ENCODE measurements at places on chromosomes 13 and 19.
A peak's percentile ranks its signal among the peaks of the same experiment; 100 is the strongest.

GRCh38 chr13:90577726-90578125 lies 769.8 kb upstream of the MIR17HG start:
- no peak for DNase-seq

DNA sequence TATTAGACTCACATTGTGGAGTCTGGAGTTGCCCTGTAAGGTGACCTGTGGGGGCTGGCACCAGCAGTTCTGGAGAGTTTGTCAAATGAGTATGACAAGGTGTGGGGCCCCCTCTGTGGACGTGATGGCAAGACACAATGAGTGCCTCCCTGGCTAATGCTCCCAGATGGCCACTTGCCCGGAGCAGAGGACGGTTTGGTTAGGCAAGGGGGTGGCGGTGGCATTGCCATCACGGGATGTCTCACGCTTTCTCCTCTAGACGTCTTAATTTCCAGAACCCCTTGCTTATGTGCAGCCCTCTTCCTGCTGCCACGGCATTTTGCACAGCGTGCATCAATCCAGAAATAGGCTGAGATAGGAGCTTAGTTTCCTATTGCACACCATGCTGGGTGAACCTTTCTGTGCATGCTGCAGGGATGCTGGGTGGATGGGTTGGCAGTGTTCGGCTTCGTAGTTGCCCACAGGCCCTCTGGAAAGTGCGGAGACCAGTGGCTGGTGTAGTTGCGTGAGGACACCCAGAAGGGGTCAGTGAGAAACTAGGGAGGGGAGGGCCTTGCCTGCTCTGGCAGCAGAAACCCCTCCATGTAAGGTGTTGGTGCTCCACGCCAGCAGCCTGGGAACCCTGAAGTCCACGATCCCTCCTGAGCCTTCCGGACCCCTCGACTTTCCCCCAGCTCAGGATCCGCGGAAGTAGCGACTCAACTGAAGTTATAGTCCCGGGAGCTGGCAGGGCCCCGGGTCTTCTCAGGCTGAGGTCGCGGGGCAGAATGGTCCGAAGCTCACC lies 18.1 kb upstream of the LRP3 start:
- peak; percentile 38 for DNase-seq

- DNase-seq = no peak
Observed at GRCh38 chr13:94765814-94766213, 53.5 kb upstream of the SOX21 start.

- no peak for DNase-seq
Observed at GRCh38 chr13:64672751-64673150, 2557.4 kb downstream of the PCDH9 start.

- no peak for DNase-seq
Observed at GRCh38 chr13:79282976-79283375, 123.1 kb downstream of the RBM26 start.

- peak; percentile 51 for DNase-seq
Observed at GRCh38 chr19:39941615-39942365, 7.4 kb upstream of the FCGBP start.

DNA sequence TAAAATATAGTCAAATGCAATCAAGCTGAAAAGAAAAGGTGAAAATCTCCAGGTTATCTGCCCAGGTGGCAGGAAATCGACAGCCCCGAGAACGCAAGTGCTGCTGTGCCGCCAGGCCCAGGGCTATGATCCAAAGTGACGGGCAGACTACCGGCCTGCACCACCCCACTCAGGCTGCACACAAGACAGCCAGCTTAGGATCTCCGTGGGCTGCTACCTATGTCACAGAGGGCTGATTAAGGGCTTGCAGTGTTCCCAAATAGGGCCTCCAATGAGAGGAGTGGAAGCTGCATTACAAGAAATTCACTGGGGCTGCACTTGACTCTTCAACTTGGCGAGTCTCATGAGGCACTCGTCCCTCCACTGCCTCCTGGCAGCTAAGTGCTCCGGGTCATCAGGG lies 121.8 kb downstream of the CRYL1 start:
- DNase-seq = no peak

- peak; percentile 96 for DNase-seq
Observed at GRCh38 chr13:97223711-97224541, 1.8 kb downstream of the MBNL2 start.

GRCh38 chr13:74299721-74300120 lies 165.5 kb upstream of the KLF12 start:
- DNase-seq = no peak
